ENCODE measurements at places on chromosomes 16 and 17. TPM values are rescaled to one million over a fixed set of nuclear protein-coding genes. Genes with fewer than 3 reads are reported as not detected.
A peak's percentile ranks its signal among the peaks of the same experiment; 100 is the strongest.

DNA sequence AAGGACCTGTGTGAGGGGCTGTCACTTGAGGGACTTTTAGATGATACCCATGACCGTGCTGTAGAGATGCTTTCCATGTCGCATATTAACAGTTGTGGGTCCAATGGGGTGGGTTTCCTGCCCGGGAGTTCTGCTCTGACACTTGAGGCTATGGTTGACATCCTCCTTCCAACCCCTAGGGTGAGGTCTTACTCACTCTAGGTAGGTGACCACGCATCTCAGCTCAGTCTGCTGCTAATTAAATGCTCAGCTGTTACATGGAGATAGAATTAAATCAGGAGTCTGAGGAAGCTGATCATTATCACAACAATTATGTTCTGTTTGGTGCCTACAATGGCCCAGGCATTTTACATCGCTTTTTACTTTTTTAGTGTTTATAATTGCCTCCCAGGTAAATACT lies 40.2 kb downstream of the OSBPL7 start:
- no peak for DNase-seq

The CCL17 gene
- total RNA-seq: not detected

GRCh38 chr17:42009170-42009569 lies 8.1 kb downstream of the DNAJC7 start:
- DNase-seq: peak; percentile 25

DNA sequence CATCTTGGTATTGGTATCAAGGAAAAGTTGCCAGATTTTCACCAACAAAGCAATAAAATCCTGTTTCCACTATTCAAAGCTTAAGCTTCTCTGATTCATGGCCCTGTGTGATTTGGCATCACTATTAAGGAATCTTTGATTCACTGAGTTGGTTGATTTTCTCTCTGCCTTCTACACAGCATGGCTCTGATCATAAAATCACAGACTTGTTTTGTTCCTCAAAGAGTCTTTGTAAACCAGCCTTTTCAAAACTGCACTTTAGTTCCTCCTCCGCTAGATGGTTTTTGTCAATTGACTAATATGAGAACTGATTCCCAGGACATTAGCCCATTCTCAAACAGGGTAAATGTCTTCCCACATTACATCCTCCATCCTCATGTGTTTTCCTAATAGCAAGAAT lies 197.6 kb downstream of the DNAH9 start:
- DNase-seq: no peak

GRCh38 chr17:62164747-62165722 lies 100.0 kb upstream of the MED13 start:
- no peak for DNase-seq

GRCh38 chr17:9234389-9234945 lies 213.2 kb downstream of the NTN1 start:
- DNase-seq: no peak

- DNase-seq: no peak
These were observed 253.6 kb downstream of the C16orf95 start for GRCh38 chr16:87063543-87063942.

The TUBB3 gene
- 0.38 TPM for total RNA-seq

DNA sequence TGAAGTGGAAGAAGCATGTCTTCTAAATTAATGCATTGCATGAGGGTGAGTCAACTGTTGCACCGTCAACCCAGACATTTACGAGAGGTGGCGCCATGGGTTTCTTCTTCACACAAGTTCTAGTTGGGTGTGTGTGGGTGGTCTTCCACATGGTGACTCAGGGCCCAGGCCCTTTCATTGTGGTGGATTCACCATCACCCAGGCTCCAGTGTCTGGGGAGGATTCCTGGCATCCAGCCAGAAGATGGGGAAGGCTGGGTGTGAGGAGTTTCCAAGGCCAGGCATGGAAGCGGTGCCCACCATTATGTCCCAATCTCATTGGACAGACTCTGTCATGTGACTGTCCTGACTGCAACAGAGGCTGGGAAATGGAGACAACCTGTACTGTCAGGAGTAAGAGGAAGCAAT lies 21.4 kb upstream of the JPH3 start:
- no peak for DNase-seq

The MT4 gene
- not detected for total RNA-seq

- no peak for DNase-seq
These were observed 64.5 kb downstream of the WSCD1 start for GRCh38 chr17:6134721-6135120.

DNA sequence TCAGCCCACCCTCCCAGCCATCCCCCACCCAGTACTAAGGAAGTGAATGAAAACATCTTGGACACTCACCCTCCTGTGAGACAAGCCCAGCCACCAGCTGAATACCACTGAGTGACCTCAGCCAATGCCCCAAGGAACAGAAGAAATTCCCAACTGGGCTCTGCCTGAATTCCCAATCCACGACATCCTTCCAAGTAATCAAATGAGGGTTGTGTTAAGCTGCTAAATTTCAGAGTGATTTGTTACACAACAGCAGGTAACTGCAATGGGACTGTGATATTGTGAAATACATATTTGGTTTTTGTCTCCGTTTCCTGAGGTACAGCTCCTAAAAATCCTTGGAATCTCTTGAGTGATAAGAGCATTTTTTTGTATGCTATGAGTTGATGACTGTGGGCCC lies 578.7 kb upstream of the CDH11 start:
- no peak for DNase-seq

The C17orf100 gene
- 0.99 TPM for total RNA-seq

GRCh38 chr16:30867747-30868146 lies 26.1 kb downstream of the BCL7C start:
- no peak for DNase-seq

DNA sequence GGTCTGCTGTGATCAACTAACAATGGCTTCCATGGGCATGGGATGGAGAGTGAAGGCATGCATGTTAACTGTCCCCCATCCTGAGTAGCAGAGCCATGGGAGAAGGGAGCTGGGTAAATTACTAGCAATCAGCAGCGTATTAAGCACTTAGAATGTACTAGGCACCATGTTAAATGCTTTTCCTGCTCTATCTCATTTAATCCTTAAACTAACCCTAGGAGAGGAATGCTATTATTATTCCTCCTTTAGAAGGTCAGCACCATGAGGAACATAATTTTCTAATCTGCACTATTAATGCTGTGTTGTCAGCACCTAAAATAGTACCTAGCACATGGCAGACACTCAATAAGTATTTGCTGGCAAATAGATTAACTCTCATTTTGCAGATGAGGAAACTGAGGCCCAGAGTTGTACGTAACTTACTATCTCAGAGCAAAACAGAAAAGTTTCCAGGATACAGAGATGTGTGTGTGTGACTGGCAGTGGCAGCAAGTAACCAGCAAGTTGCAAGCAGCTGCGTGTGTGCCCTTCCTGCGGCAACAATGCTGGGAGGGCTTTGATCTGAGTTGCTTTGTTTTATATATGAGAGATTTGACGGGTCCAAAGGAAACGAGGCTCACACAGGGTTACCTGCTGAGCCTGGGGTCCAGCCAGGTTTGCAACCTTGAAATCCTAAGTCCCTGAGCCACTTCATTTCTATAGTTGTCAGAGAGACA lies 6.5 kb upstream of the KLHL36 start:
- peak; percentile 54 for DNase-seq

GRCh38 chr17:30541802-30542201 lies 64.6 kb downstream of the GOSR1 start:
- no peak for DNase-seq

GRCh38 chr17:37650419-37651003 lies 7.3 kb upstream of the DDX52 start:
- DNase-seq: peak; percentile 12

- DNase-seq: no peak
These were observed 47.6 kb downstream of the CPD start for GRCh38 chr17:30426292-30426691.

DNA sequence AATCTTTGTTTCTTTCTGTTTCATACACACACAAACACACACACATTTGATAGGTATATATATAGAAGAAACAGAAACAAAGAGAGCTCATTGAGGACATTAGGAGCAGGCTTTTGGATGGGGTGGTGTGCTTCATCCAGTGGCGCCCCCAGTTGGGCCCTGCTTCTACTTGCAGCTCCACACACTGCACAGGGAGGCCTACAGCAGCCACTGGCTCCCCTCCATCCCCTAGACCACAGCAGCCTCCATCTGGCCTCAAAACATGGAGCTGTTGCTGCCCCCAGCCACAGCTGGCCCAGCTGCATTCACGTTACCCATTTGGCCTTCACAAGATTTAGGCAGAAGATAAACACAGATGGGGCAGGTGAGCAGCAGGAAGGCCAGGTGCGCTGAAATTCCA lies 33.1 kb upstream of the NF1 start:
- DNase-seq: peak; percentile 43

DNA sequence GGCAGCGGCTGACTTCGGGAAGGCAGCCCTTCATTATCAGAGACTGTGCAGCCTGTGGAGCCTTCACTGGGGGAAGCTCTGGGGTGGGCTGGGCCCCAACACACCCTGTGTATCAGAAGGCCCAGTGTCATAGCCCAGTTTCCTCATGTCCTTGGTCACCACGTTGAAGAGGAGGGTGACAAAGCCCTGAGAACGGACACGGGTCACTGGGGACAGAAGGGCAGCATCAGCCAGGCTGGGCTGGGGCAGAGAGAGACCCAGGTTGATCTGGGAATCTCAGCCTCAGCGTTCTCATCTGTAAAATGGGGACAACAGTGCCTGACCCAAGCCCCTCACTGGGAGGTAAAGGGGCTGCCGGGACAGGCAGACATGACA lies 19.3 kb downstream of the B9D1 start:
- no peak for DNase-seq

Measured in activated naive CD4-positive, alpha-beta T cell treated with anti-CD3 and anti-CD28 coated beads for 36 hours (primary cell).